Activated T-helper 1 cell treated with anti-CD3 and anti-CD28 coated beads, Interleukin-12 subunit alpha, Interleukin-12 subunit beta, Interleukin-2, Interleukin-4 antibody, amounts not matched to agents 30 ng/mL and 10 ng/mL and 1 ng/mL, durations not matched to agents 14 hours and 24 hours and 36 hours (primary cell): ENCODE measurements at places on chromosomes 6 and 20. TPM values are rescaled to one million over a fixed set of nuclear protein-coding genes. Genes with fewer than 3 reads are reported as not detected.

Gene MTFR2
- total RNA-seq = 23.3 and 27.6 TPM in 2 replicates

Gene AGER
- 19.6 and 20.2 TPM in 2 replicates for total RNA-seq

Gene ATP6V1G2
- total RNA-seq = 1.2 and 1.4 TPM in 2 replicates

Gene MYCT1
- not detected in 2 replicates for total RNA-seq

Gene ENPP3
- 5.7 and 6.6 TPM in 2 replicates for total RNA-seq

Gene OOEP
- 1.2 TPM in 1 of 2 replicates, not detected in the other for total RNA-seq

GRCh38 chr20:34037121-34037520 is 43.4 kb downstream of the RALY start:
- peak; percentile 8 for DNase-seq

DNA sequence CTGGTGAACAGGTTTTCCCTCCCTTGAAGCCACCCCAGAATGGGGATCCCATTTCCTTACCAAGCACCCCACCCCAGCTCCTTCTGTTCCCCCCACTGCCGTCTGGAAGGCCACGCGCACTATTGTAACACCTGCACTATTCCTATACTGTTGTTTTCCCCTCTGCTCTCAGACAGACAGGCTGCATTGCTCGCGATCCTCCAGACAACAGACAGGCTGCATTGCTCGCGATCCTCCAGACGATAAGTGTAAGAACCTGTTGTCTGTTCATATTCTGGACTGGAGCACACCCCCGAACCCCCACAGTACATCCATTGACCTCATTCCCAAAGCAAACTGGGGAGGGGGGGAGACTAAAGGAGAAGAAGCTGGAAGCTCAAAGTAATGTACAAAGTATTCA is 72.7 kb downstream of the LY86 start:
- no peak for DNase-seq

- peak; percentile 66 for DNase-seq
Observed at GRCh38 chr6:90458353-90459224, 128.3 kb downstream of the MAP3K7 start.

DNA sequence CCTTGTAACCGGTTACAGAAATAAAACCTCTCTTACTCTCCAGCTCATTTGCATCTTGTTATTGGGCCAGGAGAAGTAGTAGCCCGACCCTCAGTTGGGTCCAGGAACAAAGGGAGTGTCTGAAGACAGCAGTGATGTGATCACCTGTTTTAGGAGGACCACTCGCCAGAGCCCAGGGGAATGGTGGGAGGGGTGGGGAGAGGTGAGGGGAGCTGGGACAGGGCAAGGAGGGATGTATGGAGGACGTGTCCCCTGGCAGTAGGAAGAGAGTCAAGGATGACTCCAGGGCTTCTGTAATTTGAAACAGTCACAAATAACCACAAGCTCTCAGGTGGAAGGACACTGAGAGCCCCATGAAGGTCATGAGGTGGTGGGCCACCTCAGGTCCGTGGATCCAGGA is 1.4 kb upstream of the PCMTD2 start:
- DNase-seq = no peak

- DNase-seq = no peak
Observed at GRCh38 chr20:32052090-32052777, at the start of gene HCK. Gene HCK, plus strand, starts transcription at chr20:32052242.

DNA sequence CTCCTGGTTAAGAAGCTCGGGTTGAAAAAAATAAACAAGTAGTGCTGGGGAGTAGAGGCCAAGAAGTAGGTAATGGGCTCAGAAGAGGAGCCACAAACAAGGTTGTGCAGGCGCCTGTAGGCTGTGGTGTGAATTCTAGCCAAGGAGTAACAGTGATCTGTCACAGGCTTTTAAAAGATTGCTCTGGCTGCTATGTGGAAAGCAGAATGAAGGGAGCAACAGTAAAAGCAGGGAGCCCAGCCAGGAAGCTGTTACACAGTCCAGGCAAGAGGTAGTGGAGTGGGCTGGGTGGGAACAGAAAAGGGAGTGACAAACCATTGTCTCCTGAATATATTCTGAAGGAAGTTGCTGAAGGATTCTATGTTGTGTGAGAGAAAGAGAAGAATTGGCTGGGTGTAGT is 2.0 kb downstream of the HFE start:
- no peak for DNase-seq

DNA sequence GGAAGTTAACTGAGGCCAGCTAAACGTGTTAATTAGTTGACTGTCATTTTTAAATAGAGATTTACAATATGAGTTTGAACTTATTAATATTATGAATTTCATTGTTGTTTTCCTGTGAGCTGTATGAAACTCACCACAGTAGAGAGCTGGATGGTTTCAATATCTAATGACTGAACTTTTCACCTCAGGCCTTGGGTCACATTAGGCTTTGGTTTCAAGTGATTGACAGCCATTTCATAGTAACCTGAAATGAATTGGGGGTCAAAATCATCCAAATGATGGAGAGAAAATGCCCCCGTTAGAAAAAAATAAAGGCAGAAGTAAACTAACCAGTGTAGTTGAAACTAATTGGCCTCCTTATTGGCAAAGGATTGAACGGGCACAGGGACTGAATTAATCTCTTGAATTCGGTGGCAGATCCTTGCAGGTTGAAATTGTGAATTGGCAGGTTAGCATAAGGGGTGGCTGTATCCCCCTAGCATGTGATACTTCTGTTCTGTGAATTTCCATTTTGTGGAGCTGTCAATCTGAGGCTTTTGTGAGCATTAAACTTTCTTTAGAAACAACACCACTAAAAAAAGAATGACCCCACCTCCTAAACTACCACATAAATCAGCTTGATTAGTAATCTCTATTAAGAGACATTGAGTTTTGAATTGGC is 155.1 kb upstream of the MMS22L start:
- no peak for DNase-seq

GRCh38 chr20:21901470-21902275 is 196.2 kb downstream of the PAX1 start:
- no peak for DNase-seq

GRCh38 chr6:24861934-24862333 is 63.2 kb upstream of the ARMH2 start:
- DNase-seq = no peak

- DNase-seq = no peak
Observed at GRCh38 chr6:35236223-35236622, 22.5 kb downstream of the SCUBE3 start.

- DNase-seq = peak; percentile 21
Observed at GRCh38 chr6:33391922-33392594, 435 bp downstream of the KIFC1 start.

DNA sequence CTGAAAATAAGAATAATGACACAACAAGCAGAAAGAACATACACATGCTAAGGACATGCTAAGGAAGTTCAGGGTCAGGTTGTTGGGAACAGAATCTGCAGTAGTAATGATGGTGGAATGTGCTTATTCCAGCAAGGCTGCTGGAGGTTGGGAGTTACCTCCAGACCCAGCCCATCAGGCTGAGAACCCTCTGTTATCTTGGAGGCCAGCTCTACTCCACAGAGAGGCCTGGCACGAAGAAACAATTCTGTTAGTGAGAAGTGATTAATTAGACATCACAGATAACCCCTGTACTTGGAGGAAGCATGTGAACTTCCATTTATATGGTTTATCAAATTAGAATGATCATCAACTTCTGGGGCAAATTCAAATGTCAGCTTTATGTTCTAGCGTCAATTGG is 22.1 kb upstream of the ARHGAP18 start:
- no peak for DNase-seq

DNA sequence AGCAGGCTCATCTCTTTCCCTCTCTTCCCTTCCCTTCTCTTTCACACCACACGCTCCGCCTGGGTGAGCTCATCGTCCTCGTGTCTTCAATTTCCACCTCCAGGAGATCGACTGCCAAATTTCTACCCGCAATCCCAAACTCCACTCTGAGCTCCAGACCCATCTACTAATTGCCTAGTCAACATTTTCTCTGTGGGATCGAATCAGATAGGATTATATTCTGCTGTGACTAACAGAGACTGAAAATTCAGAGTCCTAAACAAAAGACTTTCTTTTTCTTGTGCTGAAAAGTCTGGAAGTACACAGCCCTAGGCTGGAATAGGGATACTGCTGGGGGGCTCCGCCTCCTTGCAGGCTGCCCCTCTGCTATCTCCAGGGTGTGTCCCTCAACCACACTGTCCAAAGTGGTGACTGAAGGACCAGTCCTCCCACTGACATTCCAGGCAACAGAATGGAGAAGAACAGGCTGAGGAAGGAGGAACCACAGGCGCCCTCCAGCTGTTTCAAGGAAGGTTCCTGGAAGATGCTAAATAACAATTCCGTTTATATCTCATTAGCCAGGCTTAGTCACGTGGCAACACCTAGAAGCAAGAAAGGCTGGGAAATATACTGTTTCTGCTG is 5.0 kb upstream of the HSPA12B start:
- DNase-seq = no peak

DNA sequence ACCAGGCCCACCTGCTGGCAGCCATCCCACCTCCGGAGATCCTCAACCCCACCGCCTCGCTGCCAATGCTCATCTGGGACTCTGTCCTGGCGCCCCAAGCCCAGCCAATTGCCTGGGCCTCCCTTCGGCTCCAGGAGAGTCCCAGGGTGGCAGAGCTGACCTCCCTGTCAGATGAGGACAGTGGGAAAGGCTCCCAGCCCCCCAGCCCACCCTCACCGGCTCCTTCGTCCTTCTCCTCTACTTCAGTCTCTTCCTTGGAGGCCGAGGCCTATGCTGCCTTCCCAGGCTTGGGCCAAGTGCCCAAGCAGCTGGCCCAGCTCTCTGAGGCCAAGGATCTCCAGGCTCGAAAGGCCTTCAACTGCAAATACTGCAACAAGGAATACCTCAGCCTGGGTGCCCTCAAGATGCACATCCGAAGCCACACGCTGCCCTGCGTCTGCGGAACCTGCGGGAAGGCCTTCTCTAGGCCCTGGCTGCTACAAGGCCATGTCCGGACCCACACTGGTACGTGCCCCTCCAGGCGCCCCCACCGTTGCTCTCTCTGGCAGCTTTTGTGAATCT is 1.1 kb downstream of the SNAI1 start:
- DNase-seq = no peak
